ENCODE measurements at places on chromosomes 11 and 22. TPM values are rescaled to one million over a fixed set of nuclear protein-coding genes. Genes with fewer than 3 reads are reported as not detected.

The ZBTB44 gene
- total RNA-seq, result 14.5 TPM

The GTPBP1 gene
- total RNA-seq, result 16.1 TPM

The SMCO4 gene
- total RNA-seq, result 12.0 TPM

The SPDYC gene
- total RNA-seq, result not detected

The SCN3B gene
- 0.05 TPM for total RNA-seq

The DDX25 gene
- not detected for total RNA-seq

The POLR2F gene
- 53.1 TPM for total RNA-seq

The OR51B2 gene
- total RNA-seq, result 1.5 TPM

The HEPN1 gene
- total RNA-seq, result not detected

The C11orf87 gene
- not detected for total RNA-seq

The DDIAS gene
- 30.1 TPM for total RNA-seq

- no peak for DNase-seq
Measured at GRCh38 chr11:107018219-107018901, at the start of gene GUCY1A2. TSS of gene GUCY1A2 (minus strand) at chr11:107018476. CDS start at chr11:107018055, 421 bp downstream.

DNA sequence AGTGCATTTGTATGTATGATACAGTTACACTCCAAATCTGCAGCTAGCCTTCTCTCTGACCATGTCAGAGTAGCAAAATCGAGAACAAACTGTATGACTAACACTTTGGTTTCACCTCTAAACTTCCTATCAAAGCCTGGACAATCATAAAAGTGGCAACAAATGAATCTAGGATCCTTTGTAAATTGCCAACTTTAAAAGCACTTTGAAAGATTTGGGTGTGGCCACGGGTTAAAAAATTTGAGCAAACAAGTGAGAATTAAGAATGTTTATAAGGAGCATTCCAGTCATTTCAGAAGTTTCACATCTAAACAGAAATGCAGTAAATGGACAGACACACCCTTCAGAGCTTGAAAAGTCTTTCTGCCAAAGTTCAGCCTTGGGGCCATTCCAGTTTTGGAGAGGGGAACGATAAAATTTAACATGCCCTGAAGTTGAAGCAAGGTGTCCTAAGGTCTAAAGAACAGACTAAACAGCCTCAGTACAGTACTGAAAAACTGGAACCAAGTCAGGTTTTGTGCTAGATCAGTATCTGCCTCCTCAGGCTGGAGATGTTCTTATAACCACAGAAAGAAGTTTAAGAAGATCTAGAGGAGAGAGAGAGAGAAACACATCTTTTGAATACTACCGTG lies 181.9 kb upstream of the BDNF start:
- DNase-seq, result peak; percentile 67

DNA sequence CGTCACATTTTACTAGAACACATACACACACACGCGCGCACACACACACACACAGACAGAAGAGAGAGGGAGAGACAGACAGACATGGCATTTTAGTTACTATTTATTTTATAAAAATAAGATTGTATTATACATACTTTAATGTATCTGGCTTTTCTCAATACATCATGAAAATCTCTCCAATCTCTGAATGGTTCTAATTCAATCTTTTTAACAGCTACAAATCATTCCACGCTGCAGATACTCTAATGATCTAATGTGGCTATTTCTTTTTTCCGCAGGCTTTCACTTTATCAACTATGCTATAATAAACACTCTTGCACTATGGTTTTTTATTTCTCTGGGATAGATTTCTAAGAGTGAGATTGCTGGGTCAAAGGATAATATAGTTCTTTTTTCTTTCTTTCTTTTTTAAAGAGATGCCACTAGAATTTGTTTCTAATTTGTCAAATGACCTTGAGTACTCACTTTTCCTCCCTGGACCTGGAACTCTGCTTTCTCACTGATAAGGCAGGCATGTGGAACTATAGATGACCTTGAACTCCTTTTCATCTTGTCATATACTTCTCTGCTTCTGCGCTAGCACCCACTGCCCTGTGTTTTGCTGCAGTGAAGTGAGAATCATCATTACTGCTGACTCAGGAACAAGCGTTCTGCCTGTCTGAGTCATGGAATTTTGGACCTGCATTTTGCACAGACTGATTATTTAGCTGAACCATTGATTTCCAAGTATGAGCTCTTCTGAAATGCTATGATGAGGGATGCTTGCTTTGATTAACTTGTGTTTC lies 4.9 kb upstream of the SLC6A5 start:
- no peak for DNase-seq

DNA sequence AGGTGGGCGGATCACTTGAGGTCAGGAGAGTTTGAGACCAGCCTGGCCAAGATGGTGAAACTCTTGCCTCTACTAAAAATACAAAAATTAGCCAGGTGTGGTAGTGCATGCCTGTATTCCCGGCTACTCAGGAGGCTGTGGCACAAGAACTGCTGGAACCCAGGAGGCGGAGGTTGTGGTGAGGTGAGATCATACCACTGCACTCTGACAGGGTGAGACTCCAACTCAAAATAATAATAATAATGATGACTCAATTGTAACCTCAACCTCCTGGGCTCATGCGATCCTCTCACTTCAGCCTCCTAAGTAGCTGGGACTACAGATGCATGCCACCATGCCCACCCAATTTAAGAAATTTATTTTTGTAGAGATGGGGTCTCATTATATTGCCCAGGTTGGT lies 15.6 kb upstream of the CHRNA10 start:
- no peak for DNase-seq

- DNase-seq, result no peak
Measured at GRCh38 chr22:29581799-29582198, 886 bp upstream of the NIPSNAP1 start.

DNA sequence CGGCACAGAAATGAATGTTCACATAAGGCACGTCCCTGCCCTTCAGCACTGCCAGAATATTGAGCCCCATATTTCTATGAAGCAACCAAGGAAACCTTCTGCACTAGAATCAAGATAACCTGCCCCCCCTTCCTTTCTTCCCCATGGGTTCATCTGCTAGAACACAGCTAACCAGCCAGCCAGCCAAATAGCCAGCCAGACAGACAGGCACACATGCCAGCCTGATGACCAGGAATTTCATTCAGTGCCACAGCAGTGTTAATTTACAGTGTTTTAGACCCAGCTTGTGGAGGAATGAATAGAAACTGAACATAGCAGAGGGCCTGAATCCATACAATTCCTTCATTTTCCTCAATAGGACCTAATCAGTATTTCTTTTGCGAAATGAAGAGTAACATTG lies 57.0 kb downstream of the TENM4 start:
- no peak for DNase-seq

DNA sequence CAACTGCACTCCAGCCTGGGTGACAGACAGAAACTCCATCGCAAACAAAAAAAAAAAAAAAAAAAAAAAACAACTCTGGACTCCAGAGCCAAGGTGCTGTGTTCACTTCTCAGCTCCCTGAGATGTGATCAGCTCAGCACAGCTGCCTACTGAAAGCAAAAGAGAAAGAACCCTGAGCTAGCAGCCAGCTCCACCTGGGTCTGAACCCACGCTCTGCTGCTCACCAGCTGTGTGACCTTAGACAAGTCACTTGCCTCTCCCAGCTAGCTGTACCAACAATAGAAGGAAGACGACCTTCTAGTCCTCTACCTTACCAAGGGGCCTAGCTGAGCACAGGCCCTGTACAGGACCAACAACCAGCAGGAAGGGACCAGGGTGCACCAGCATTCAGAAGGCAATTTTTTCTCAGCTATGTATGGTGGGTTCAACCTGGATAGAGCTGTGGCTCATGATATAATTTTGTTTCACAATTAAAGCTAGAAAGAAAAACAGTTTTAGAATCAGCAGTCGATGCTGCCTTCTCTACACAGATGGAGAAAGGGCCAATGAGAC lies 3.8 kb downstream of the DGCR2 start:
- DNase-seq, result no peak

DNA sequence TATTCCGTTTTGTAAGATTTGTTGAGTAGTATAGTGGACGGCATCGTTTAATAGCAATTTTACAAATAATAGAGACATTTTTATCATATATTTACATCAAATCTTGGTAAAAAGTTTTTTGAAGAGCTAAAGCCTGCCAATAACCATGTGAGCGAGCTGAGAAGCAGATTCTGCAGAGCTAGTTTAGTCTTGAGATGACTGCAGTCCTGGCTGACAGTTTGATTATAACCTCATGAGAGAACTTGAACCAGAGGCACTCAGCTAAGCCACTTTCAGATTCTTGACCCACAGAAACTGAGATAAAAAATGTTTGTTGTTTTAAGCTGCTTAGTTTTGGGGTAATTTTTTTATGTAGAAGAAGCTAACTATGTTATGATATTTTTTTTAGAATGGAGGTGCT lies 78.9 kb downstream of the PDE3B start:
- no peak for DNase-seq

GRCh38 chr11:84648471-84648870 lies 978.7 kb downstream of the DLG2 start:
- DNase-seq, result no peak

DNA sequence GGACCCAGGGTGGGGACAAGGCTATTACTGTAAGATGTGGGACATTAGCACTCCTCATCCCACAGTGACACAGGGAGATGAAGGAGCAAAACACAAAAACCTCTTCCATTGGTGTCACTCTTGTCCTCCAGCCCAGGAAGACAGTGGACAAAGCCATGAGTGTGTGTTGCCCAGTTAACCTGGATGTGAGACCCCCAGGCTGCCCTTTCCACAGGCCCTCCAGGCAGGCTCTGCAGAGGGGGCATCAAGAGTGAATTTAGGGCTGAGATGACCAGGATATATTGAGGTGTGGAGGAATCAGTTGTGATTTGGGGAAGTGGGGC lies 111.3 kb downstream of the GGTLC2 start:
- DNase-seq, result no peak

- peak; percentile 97 for DNase-seq
Measured at GRCh38 chr11:65555693-65556231, 2.4 kb downstream of the LTBP3 start.

GRCh38 chr11:65844231-65844872 lies 10.6 kb downstream of the SNX32 start:
- no peak for DNase-seq

DNA sequence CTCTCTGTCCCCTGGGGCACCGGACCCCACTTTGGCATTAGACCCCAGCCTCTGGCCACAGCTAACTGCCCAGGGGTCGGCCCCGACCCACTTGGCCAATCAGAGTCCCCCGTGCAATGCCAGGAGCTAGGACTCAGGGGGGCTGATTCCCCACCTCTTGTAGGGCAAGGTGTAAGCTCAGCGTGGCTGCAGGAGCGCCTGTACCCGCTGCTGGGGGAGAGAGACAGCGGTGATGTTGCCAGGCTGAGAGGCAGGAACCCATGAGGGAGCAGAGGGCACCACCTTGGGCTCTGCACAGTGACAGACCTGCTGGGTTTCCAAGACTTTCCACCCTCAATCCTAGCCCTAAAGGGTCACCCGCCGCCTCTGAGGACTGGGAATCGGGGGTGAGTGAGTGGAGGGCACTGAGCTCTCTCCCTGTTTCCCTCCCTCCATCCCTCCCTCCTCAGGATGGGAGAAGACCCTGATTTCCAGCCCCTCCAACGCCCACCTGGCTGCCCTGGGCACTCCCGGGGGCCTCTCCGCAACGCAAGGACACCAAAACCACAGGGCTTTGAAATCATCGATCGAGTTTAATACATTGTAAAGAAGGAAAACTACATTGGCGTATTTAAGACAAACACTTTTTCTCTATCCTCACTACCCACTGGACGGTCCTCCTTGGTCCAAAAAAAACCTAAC lies 128.4 kb downstream of the ARHGAP8 start:
- no peak for DNase-seq

- DNase-seq, result no peak
Measured at GRCh38 chr11:19290356-19290755, 49.6 kb upstream of the E2F8 start.

GRCh38 chr11:31655483-31655882 lies 145.9 kb downstream of the ELP4 start:
- DNase-seq, result peak; percentile 74

GRCh38 chr11:32836946-32837345 lies 7.2 kb downstream of the PRRG4 start:
- no peak for DNase-seq

DNA sequence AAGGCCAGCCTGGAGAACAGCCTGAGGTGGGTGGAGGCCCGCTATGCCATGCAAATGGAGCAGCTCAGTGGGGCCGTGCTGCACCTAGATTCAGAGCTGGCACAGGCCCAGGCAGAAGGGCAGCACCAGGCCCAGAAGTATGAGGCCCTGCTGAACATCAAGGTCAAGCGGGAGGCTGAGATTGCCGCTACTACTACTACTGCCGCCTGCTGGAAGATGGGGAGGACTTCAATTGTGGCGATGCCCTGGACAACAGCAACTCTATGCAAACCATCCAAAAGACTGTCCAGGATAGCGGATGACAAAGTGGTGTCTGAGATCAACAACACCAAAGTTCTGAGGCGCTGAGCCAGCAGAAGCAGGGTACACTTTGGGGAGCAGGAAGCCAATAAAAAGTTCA lies 3.1 kb upstream of the TMEM218 start:
- DNase-seq, result no peak

Data from A172 (cell line).